WTC11 (cell line): ENCODE measurements at places on chromosomes 13 and 19. TPM values are rescaled to one million over a fixed set of nuclear protein-coding genes. Genes with fewer than 3 reads are reported as not detected.

Gene RFX1
- 20.4 to 23.2 TPM (median 21.4 TPM) in 3 replicates for total RNA-seq

Gene CPT1C
- 74.6 to 89.5 TPM (median 85.4 TPM) in 3 replicates for total RNA-seq

Gene DLL3
- 16.4 to 23.9 TPM (median 21.6 TPM) in 3 replicates for total RNA-seq

Gene PSG11
- not detected in 3 replicates for total RNA-seq

Gene ATP7B
- 10.2 to 11.8 TPM (median 11.6 TPM) in 3 replicates for total RNA-seq

Gene PROZ
- total RNA-seq: not detected in 3 replicates

Gene OR7D2
- total RNA-seq: not detected in 3 replicates

DNA sequence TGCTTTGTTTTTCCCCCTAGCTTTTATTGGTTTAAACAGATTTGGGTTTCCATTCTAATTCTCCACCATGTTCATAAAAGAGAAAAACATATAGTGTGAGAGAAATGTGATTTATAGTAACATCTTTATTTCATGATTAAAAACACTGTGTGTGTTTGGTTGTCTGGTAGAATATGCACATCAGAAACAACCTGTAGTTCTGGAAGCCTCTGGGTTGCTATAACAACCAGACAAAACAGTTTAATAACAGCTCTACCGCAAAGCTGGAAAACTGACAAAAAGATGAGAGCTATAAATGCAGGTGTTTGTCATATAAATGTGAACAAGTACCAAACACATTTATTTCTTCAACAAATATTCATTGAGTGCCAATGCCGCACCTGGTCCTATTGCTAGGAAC, 9.8 kb downstream of the KBTBD6 start:
- no peak for DNase-seq

GRCh38 chr13:53073711-53074110, 45.1 kb downstream of the OLFM4 start:
- no peak for DNase-seq

DNA sequence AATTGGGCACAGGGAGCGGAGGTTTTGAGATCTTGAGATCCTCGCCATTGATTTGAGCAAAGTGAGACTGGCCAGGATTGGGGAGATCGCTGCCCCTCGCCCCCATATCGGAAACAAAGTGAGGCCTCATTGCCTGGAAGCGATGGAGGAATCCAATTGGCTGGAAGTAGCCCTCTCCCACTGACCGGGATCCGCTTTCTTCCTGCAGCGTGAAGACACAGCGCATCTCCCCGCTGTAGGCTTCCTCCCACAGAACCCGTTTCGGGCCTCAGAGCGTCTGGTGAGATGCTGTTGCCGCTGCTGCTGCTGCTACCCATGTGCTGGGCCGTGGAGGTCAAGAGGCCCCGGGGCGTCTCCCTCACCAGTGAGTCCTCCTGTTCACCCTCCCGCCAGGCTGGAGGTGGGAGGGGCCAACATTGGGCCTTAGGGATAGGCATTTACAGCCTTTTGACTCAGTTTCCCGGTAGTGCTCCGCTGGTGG, 438 bp downstream of the PRKCSH start:
- no peak for DNase-seq

GRCh38 chr13:30422054-30422839, at the start of gene UBE2L5:
TSS of gene UBE2L5 (plus strand) at chr13:30422493. CDS start at chr13:30427991, 5,498 bp downstream.
- no peak for DNase-seq

DNA sequence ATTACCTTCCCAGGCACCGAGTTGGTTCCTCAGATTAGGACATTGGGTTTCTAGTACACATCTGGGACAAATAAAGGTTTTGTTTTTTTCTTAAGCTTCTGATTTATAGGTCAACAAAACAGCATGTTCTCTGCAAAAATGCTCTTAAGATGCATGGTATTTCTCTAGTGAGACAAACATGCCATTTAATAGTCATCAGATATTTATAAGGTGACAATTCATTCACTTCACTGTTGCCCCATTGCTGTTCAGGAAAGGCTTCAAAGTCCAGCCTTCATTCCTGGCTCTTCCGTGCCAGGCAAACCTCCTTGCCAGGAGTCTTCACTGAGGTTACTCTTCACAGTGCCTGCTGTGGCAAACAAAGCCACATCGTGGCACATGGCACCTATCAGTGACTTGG, 156.3 kb upstream of the FNDC3A start:
- DNase-seq: no peak

- no peak for DNase-seq
Measured at GRCh38 chr13:110422913-110423688, 116.0 kb downstream of the COL4A2 start.

DNA sequence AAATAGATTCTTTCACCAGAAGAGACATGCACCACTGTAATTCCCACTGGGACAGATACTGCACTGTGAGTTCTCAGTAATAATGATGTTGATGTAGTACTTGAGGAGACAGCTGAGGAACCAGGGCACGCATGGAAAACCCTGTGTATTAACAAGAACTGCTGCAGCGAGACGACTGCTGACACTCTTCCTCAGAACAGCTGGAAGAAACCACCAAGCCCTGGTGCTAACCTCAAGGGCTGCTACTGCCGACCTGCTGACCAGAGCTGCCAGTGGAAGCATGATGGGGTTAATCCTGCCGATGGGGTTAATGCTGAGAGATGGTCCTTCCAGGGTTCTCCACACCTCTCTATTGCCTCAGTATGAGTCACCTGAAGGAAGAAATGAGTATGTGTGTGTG, 45.6 kb downstream of the EDNRB start:
- no peak for DNase-seq

DNA sequence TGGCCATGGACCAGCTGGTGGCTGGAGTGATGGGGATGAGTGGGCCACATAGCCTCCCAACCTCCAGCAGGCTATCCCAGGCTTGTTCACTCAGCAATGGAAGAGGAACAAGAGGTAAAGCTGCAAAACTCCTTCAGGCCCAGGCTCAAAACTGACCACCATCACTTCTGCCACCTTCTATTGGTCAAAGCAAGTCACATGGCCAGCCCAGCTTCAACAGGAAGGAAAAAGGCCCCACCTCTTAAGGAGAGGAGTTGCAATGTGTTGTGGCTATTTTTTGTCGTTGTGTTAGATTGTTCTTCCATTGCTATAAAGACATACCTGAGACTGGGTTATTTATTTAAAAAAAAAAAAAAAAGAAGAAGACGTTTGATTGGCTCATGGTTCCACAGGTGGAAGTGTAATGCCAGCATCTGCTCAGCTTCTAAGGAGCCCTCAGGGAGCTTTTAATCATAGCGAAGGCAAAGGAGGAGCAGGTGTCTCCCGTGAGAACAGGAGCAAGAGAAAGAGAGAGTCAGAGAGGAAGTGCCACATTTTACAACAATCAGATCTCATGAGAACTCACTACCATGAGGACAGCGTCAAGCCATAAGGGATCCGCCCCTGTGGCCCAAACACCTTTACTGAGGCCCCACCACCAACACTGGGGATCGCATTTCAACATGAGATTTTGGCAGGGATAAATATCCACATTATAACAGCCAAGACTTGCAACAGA, 5.4 kb downstream of the IGSF23 start:
- DNase-seq: no peak

GRCh38 chr19:35727956-35728706, 10.3 kb downstream of the KMT2B start:
- no peak for DNase-seq

- no peak for DNase-seq
Measured at GRCh38 chr19:47096721-47097120, 16.9 kb downstream of the ZC3H4 start.

DNA sequence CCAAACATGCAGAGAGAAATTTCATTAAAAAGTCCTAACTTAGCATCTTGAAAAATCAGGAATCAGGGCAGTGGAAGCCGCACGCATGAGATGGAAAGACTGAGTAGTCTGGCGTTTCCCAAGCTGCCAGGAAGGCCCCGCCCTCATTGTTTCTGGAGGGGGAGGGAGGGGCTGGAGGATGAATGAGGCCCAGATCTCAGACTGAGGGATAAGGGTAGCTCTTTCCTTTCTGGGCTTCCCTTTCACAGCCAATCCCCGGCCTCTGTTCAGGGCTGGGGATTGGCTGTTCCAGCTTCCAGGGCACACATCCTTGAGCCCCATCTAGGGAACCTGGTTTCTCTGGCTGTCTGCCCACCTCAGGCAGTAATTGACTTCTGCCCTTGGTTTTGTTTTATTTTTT, 7.3 kb downstream of the C19orf53 start:
- DNase-seq: peak; percentile 77

DNA sequence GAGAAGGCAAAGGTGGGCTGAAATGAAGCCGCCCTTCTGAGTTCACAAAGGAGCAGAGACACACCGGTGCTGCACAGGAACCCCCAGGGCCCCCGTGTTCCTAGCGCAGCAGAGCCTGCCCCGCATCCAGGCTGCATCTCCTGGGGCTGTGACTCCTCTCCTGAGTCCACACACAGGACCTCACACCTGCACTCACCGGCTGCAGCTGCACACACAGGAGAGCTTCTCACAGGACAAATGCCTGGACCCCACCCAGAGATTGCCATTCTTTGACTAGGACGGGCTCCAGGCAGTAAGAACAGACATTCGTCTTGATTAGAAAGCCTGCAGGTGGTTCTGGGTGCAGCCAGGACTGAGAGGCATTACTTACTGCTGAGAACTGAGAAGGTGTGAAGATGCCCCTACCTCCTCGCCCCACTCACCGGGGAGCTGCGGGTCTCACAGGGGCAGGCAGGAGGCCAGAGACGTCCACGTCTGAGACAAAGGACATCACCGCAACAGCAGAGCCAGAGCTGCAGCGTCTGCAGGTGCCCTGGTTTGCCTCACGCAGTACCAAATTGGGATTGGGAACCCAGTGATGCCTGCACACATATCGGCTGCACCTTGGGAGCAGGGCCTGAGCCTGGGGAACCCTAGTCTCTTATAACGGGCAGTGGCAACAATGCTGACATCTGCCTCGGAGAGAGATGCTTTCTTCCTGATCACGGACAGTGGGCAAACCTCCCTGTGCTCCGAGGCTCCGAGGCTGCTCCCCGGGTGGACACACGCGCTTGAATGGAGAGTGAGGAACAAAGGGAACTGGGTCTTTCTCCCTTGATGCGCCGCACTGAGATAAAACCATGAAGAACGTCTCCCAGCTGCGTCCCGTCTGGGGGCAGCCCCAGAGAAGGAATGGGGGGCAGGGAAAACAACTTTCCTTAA, 50.4 kb downstream of the RASA3 start:
- DNase-seq: peak; percentile 8

DNA sequence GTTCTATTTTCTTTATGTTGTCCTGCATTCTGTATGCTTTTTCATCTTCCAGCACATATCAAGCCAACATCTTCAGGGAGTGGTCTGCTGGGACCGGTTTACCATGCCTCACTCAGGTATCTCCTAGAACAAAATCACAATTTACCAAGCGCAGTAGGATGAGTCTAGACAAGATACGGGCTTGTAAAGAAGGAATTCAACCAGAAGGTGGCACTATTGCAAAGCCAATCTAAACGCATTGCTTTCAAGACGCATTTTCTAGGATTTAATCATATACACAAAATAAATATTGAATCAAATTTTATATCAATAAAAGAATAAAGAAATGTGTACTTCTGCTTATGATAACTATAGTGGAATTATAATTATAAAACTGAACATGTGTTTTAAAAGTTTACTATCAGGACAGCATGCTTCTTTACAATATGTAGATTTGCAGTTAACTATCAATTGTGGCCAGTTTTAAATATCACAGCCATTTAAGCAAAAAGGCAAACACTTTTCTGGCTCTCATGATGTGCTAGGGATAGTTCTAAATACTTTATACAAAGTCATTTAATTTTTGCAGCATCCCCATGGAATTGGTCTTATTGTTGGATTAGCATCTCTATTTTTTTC, 16.1 kb upstream of the TPP2 start:
- no peak for DNase-seq

DNA sequence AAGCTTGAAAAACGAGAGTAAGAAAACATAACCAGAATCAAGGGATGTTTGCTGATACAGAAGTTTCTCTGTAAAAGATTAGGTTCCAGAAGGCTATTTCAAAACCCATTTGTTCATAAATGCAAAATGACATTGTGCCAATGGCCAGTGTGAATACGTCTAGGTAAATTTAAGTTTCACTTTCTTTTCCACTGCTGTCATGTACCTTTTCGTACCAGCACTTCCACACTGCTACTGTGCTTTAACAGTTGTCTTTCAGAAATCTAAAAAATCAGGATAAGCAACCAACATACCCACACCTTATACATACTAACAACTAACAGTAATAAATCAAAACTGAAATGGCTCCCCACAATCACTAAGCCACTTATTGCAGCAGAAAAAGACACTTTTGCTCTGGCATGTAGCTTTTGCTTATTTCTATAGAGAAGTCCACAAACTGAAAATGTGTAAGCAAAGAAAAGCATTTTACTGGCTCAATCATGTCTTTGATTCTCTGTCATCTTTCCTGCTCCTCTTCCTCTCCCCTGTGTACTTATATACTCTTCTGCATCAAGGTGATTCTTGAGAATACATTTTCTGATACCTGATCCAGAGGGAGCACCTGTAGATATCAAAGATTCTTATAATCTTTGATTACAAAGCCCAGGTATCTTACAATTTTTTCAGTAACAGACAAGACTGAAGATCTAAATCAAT, 34.3 kb downstream of the ELF1 start:
- no peak for DNase-seq

DNA sequence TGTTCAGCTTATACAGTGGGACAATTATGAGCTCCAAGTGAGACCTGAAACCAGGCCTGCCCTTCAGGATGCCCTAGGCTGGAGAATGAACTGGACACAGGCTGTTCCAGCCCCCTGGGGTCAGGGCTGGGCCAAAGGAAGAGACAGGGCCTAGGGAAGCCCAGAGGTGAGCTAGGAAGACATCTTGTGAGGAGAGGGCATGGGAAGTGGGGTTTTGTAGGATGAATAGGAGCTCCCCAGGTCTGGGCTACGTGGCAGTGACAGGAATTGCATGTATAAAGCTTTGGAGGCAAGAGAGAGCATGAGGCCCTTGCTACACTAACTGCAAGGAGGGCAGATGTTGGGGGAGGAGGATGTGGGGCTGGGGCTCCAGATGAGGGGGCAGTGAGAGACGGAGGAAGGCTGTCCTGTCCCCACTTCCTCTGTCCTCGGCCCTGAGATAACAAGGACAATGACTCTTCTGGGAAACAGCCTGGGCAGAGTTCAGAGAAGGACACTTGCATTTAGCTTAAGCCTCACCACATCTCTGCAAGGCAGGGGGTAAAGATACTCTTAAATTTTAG, 1.5 kb upstream of the TBXA2R start:
- DNase-seq: no peak

DNA sequence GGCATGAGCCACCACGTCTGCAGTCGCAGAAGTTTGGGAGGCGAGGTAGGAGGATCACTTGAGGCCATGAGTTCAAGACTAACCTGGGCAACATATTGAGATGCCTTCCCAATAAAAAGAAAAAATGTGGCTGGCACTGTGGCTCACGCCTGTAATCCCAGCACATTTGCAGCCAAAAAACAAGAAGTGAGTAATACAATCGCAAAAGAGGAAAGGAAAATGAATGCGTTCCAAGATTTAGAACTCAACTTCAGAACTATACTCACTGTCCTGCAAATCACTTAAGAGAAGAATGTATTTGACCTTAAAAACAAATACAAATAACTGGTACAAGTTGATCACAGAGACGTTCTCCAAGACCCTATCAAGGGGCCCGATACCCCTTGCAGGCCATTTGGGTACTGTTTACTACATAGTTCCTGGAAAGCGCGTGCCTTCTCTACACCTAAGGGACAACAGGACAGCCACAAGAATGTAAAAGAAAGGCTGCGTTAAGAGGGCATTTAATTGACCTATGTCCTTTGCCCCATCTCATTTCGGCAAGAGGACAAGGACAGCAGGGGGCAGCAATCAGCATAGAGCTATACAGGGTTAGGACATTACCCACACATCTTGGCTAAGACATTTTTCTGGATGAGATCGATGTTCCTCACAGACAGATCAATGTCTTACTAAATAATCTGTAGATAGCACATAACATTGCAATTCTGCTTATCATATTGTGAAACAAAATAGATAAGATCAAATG, 41.3 kb downstream of the FLT3 start:
- peak; percentile 65 for DNase-seq
